ENCODE measurements at places on chromosomes 16 and 17.

- no peak for DNase-seq
Observed at GRCh38 chr16:58459344-58460218, 40.4 kb upstream of the NDRG4 start.

DNA sequence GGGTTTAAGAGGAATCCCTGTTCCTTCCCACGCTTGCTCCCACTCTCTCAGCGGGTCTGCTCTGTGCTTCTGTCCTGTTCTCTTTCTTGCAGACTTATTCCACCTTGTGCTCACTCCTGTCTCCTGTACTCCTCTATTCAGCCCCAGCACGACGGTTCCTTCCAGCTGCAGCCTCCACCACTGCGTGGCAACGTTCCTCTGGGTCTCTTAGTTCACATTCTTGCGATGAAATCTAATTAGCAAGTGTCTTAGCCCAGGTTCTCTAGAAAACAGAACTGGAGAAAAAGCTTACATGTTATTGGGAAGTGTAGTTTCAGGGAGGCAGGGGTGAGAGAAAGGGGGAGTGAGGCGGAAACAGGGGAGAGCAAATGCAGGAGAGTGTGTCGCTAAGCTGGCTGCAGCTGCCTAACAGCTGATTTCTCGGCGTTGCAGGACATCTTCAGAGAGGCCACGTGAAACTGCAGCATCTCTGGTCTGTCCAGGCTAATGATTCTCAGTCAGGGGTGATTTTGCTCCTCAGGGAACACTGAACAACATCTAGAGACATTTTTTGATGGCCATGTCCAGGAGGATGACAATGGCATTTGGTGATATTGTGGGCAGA is 213.2 kb upstream of the NLRP1 start:
- no peak for DNase-seq

DNA sequence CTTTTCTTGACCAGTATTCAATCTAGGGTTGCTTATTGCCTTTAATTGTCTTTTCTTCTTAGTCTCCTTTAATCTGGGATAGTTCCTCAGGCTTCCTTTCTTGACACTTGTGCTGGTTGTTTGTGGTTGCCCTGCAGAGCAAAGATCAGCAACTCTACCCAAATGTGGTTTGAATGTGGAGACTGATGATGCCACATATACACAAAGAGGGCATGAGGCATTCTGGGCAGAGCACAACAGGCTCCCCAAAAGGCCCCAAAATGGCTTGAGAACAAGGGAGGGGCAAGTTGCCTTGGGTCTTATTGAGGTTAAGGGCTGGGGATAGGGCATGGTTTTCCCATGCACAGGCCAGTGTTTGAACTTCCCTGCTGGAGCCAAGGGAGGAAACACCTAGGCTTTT is 29.8 kb upstream of the HOXB9 start:
- no peak for DNase-seq

DNA sequence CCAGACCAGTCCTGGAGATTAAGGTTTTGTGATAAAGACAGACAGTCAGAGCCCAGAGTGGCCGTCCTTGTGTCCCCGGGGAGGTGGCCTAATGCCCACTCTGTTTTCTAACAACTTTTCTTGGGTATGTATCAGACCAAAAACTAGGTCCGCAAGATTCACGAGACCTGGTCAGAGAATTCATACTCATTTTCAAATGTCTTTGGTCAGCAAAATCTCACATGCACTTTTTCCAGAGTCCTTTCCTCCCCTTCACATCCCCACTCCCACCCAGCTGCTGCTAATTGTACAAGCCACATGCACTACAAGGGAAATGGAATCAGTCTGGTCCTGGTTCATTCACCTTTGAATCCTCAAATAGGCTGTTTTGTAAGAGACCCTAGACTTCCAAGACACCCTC is 61.7 kb downstream of the C17orf67 start:
- DNase-seq = no peak

DNA sequence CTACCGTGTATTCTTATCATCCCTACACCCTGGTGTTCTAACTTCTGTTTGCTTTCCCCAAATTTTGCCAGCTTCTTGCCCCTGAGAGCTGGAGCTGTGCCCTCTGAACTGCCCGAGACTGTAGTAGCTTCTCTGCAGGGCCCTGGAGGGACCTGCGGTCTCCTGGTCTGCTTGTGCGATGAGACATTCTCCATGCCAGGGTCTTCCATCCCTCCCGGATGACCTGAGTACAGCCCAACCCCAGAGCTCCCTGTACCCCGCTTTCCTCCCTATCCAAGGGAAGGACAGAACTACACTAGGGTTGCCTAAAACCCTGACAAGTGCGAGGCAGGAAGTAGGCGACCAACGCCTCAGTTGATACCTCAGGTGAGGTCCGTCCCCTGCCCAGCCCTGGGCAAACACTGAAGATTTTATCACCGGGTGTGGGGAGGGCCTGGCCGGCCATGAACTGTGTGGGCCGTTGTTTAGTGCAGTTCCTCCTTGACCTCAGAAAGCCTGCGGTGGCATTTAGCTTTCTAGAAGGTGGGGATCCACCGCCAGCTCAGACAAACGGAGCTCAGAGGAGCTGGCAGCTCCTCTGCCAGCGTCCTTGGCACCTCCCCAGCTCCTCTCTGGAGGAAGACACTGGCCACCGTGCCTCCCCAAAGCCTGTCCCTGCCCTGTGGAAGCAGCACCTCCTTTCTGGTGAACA is 13.7 kb downstream of the CANT1 start:
- DNase-seq = no peak

DNA sequence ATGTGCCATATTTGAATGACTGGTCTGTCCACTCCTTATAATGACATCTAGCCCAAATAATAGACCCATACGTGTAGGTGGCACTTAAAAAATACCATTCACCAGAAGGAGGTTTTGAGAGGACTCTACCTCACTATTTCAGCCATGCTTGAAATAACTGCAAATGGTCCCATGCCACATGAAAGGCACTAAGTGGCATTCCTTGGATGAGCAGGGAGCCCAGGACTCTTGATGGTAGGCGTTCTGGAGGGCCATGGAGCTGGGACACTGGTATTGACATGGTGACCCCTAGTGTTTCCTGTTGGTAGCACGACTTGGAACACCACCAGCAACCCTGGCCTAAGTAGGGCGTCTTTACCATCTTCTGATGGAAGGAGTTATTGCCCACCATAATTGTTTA is 148.7 kb upstream of the ZFHX3 start:
- DNase-seq = no peak

- DNase-seq = no peak
Observed at GRCh38 chr17:75777296-75777922, 7.2 kb upstream of the UNK start.

DNA sequence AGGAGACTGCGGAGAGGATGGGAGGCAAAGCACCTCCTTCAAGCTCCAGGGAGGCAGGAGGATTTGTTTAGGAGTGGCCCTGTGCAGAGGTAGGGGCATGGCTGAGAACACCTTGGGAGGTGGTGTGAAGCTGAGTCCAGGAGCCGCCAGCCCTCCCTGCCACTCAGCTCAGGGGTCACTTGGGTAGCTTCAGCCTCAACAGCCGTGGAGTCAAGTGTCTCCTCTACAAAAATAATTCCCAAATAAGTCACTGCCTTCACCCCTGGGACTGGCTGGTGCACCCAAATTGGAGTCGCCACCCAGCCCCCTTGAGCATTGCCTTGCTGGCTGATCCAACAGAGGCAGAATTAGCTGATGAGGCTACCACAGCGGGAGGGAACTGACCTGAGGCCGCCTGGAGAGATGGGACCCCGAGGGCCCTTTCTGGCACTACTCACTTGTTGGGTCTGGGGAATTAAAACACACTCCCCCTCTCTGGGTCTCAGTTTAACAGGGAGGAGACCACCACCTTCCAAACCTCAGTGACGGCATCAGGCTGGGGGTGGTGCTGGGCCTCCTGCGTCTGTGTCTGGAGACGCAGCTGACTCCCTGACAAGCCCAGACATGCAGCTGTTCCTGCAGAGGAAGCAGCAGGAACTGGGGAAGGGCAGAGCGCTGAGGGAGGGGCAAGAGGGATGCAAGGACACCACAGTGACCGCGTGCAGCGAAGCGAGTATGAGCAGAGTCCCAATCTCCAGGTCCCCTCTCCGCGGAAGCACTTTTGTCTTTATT is 87.9 kb upstream of the TOB1 start:
- DNase-seq = no peak

DNA sequence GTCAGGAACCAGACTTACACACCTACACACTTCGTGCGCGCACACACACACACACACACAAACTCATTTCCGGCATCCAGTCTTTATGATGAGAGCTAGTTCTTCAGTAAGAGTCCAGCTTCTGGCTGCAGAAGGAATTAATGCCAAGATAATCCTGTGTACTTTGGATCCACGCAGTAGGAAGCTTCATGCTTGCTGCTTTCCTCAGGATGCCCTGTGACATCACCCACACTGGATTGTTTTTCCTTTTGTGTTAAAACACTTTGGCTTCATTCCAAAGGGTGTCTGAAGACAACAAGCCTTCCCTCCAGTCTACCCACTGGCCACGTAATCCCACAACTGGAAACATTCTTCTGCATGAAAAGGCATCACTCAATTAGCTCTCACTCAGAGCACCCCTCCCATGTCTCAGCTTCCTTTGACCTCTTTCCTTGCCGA is 35.4 kb downstream of the KCNJ16 start:
- no peak for DNase-seq

GRCh38 chr17:74404789-74405188 is 27.1 kb upstream of the GPRC5C start:
- no peak for DNase-seq

- no peak for DNase-seq
Observed at GRCh38 chr16:82195917-82196494, 26.0 kb upstream of the MPHOSPH6 start.

DNA sequence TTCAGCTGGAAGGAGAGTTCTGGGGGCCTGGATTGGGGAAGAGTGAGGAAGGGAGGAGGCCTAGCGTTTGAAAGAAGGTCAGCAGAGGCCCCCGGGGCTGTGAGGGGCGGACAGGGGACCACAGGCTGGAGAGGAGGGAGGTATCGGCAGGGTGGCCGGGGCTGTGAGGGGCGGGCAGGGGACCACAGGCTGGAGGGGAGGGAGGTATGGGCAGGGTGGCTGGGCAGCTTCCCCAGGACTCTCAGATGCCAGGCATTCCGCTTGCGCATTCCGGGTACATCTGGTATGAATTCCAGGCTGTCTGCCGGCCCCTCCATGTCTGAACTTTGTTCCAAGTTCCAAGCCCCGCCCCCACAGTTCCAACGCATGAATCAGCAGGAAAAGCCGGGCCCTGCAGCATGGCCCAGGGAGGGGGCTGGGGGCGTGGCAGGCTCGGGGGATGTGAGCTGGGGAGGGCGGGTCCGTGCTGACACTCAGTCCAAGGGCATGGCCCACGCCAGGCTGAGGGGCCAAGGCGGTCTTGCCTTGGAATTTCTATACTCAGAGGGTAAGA is 4.3 kb upstream of the TLCD2 start:
- DNase-seq = no peak

GRCh38 chr17:74961657-74962350 is 10.8 kb downstream of the HID1 start:
- peak; percentile 74 for DNase-seq

GRCh38 chr16:66926961-66927436 is 1.7 kb upstream of the RRAD start:
- DNase-seq = no peak

GRCh38 chr17:56389356-56389755 is 204.1 kb upstream of the NOG start:
- no peak for DNase-seq

DNA sequence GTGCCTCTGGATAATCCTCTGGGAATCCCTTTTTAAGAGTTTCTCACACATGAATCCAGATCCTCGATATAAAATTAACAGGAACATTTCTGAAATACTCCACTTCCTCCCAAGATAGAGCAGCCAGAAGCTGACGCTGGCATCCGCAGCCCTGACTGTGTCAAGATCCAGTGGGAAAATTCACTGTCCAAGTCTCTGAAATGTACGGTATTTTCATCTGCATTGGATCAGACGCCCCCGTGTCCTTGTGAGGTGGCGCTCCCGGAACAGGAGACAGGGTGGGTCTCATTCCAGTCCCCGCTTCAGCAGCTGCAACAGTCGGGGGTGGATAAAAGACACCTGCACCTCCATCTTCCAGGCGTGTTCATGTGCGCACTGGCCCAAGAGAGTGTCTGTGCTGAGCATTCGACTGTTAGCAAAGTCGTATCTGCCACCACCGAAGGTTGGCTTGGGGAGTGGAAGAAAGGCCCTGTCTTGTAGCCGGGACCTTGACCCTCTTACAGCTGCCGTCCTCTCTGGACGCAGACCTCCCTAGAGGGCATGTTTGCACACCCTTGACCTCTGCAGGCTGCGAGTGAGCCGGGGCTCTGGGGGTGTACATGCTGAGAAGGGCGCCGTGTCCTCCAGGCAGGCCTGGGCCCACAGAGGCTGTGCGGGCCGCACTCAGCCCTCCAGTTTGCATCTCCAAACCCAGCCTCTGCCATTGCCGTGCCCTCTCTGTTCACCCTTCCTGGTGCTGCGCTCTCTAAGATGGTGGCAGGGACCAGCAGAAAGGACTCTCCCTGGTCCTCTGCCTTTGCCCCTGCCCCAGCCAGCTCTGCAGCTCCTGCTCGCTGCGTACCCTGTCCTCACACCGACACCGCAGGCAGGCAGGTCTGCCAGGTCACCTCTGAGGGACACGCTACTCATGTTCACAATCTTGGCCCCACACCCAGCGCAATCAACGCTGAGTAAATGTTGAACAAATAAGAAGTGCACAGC is 72.0 kb upstream of the CHMP6 start:
- DNase-seq = no peak

- DNase-seq = no peak
Observed at GRCh38 chr17:70859829-70860228, 690.5 kb downstream of the KCNJ2 start.

DNA sequence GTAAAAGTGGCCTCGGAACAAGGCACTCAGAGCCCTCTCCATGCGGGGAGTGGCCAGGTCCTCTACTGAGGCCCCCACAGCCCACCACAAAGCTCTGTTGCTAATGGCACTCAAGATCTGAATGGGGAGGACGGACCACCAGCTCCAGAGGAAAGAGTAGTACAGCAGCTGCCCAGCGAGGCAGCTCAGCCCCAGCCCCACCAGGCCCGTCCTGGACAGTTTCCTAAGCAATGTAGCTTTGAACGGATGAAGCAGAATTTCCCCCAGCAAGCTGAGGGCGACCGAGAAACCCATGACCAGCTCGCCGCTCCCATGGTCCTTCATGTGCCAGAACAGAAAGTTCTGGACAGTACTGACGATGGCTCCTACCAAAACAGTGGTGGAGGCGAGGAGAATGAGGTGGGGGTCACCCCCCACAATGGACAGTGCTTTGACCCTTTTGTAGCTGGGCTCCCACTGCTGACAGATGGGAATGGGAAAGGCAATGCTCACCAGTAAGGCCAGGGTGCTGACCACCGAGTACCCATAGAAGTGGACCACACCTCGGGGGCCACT is 1.5 kb downstream of the MFSD6L start:
- DNase-seq = no peak

GRCh38 chr16:10937068-10937859 is 5.0 kb downstream of the DEXI start:
- DNase-seq = no peak

DNA sequence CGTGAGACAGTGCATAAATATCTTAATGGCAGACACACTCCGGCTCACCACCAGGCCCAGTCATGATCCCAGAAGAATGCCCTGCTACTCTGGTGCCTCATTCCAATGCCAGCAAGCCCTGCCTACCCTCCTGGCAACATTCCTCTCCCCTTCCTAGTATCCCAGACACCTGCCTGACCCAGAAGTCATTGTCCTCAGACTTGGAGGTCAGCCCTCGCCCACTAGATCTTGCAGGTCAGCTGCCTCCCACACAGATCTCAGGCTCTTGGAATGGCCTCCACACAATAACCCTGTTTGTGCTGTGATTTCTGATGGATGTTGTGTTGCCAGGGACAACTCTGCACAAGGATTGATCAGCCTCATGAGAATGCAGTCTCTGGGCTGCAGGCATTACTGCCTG is 1.8 kb upstream of the TEX2 start:
- no peak for DNase-seq

GRCh38 chr17:1469231-1469852 is 13.3 kb upstream of the CRK start:
- no peak for DNase-seq

- no peak for DNase-seq
Observed at GRCh38 chr17:42704490-42704836, 22.1 kb downstream of the CNTNAP1 start.

Measured in T follicular helper cell (primary cell).